ENCODE measurements at places on chromosomes 12 and 14. TPM values are rescaled to one million over a fixed set of nuclear protein-coding genes. Genes with fewer than 3 reads are reported as not detected.
A peak's percentile ranks its signal among the peaks of the same experiment; 100 is the strongest.

The LALBA gene
- not detected for total RNA-seq

DNA sequence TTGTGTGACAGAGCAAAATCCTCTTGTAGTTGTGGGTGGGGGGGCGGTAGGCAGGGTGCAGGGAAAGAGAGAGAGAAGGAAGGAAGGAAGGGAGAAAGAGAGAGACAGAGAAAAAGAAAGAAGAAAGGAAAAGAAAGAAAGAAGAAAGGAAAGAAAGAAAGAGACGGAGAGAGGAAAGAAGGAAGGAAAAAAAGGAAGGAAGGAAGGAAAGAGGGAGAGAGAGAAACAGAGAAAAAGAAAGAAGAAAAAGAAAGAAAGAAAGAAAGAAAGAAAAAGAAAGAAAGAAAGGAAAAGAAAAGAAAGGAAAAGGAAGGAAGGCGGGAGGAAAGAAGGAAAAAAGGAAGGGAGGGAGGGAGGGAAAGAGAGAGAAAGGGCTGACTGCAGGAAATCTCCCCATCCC lies 17.6 kb upstream of the FAIM2 start:
- H3K4me1 ChIP-seq: peaks cover 8% of the 10 kb centered on the region
- H3K36me3 ChIP-seq: no peaks in the 10 kb centered on the region
- no peak for DNase-seq
- H3K4me3 ChIP-seq: no peak overlapping the region
- no peak overlapping the region for H3K27ac ChIP-seq
- no peaks in the 10 kb centered on the region for H3K27me3 ChIP-seq

- no peak overlapping the region for H3K27ac ChIP-seq
- DNase-seq: no peak
- no peak overlapping the region for H3K4me3 ChIP-seq
- H3K36me3 ChIP-seq: no peaks in the 10 kb centered on the region
- no peaks in the 10 kb centered on the region for H3K27me3 ChIP-seq
Observed at GRCh38 chr12:94590428-94590827, 59.9 kb downstream of the TMCC3 start.

DNA sequence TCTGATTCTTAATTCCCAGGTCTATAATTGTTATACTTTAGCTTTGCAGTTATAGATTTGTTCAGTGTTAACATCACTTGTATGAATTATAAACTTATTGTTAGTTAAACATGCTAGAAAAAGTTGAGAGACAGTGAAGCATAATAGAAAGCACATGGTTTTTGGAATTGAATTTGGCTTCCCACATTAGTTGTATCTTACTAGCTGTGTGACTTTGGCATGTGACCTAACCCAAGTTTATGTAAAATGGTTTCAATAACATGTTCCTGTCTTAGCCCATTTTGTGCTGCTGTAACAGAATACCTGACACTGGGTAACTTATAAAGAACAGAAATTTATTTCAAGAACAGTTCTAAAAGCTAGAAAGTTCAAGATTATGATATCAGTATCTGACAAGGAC lies 146.3 kb downstream of the PDE3A start:
- no peaks in the 10 kb centered on the region for H3K36me3 ChIP-seq
- H3K4me3 ChIP-seq: no peak overlapping the region
- no peaks in the 10 kb centered on the region for H3K4me1 ChIP-seq
- no peak overlapping the region for H3K27ac ChIP-seq
- no peak for DNase-seq

GRCh38 chr12:53499266-53500141 lies at the start of gene MAP3K12:
Gene MAP3K12 (minus strand): TSS chr12:53499458. CDS start chr12:53487391, 12,067 bp downstream.
- H3K27ac ChIP-seq: peak within 1 kb of the TSS; percentile 97
- peak; percentile 83 for DNase-seq
- no peaks in the 10 kb centered on the region for H3K27me3 ChIP-seq

DNA sequence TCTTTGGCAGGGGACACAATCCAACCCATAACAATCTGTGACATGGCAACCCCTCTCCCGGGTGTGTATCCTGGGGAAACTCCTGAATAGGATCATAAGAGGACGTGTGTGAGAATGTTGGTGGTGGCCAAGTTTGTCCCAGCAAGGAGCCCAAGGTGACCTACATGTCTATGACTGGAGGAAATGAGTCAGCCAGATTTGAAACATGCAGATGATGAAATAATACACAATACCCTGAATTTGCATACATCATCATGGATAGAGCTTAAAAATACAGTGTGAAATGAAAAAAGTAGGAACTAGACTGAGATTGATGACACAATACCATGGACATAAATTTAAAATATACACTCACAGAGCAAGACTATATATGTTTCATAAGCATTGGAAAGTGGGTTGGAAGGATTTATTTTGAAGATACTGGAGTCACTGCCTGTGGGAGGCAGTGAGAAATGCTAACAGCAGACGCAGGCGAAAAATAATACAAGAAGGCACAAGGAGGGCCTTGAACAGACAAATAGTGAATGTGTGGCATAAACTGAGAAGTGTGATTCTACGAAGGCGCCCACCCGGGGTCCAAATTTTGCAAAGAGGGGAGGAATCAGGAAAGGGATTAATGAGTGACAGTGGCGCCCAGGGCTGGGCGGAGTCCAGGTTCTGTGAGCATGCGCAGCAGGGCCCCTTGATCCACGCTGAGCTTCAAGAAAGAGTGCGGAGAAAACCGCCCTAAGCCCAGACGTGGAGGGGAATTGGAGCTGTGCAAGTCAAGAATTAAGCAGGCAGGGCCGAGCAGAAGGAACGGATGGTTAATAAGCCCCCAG lies 7.0 kb upstream of the MAP1LC3B2 start:
- H3K27me3 ChIP-seq: no peaks in the 10 kb centered on the region
- no peak for DNase-seq
- H3K4me1 ChIP-seq: no peaks in the 10 kb centered on the region
- H3K27ac ChIP-seq: no peak overlapping the region
